CD4-positive, alpha-beta T cell treated with Interleukin-10 for 1 hour (primary cell): ENCODE measurements at places on chromosomes 13 and 19.

- DNase-seq = no peak
These were observed 19.5 kb downstream of the CHERP start for GRCh38 chr19:16522559-16523377.

DNA sequence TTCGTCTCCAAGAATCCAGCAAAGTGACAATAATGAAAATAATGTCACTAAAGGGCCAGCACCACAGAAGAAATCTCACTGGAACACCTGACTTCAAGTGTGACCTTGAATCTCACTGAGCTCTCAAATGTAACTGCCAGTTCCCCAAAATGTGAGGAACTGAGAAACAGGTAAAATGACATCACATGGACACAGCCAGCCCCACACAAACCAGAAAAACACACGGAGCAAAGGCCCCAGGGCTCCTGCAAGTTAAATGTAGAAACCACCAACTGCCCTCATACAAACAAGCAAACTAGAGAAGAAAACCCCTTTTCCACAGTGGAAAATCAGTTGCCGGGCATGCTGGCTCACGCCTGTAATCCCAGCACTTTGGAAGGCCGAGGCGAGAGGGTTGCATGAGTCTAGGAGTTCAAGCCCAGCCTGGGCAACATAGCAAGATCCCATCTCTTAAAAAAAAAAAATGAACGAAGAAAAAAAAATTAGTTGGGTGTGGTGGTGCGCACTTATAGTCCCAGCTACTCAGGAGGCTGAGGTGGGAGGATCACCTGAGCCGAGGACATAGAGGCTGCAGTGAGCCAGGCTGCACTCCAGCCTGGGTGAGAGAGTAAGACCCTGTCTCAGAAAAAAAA is 8.7 kb upstream of the KANK2 start:
- DNase-seq = no peak

GRCh38 chr13:94065741-94066140 is 413.7 kb downstream of the DCT start:
- DNase-seq = no peak

DNA sequence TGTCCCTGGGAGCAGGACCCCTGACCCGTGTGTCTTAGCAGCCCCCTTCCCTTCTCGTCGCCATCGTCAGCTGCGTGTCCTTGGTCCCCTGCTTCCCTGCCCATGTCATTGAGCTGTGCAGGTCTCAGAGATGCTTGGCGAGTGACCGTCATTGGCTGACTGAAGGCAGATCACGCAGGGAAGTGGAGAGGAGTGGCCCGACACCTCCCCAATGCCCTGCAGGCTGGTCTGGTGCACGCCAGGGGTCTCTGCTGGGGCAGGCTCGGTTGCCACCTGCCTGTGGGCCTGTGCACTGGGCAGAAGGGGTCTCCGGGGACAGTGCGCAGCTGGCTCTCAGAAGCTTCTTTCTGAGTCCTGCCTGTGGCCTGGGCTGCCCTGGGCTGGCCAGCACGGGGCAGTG is 6.2 kb downstream of the GNA11 start:
- no peak for DNase-seq

GRCh38 chr13:79406597-79406908 is 498 bp upstream of the RBM26 start:
- no peak for DNase-seq

- peak; percentile 12 for DNase-seq
These were observed 6.0 kb downstream of the CKAP2 start for GRCh38 chr13:52461265-52461664.

DNA sequence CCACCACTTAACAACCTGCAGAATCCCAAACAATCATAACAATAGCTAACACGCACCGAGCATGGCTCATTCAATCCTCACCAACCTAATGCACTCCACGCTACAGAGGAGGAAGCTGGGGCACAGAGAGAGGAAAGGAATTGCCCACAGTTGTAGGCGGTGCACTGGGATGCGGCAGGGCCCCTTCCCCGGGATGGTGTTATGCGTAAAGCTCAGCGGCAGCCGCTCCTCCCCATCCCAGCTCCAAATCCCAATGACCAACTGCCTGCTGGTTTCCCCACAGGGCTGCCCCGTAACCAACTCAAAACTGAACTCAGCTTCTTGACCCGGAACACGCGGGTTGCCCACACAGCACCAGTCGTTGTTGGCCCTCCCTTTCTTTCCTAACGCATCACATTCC is 42.2 kb downstream of the SERP2 start:
- DNase-seq = no peak

GRCh38 chr19:50199259-50199555 is 4.2 kb upstream of the MYH14 start:
- no peak for DNase-seq

GRCh38 chr13:50107205-50107604 is 92.0 kb downstream of the KCNRG start:
- no peak for DNase-seq

DNA sequence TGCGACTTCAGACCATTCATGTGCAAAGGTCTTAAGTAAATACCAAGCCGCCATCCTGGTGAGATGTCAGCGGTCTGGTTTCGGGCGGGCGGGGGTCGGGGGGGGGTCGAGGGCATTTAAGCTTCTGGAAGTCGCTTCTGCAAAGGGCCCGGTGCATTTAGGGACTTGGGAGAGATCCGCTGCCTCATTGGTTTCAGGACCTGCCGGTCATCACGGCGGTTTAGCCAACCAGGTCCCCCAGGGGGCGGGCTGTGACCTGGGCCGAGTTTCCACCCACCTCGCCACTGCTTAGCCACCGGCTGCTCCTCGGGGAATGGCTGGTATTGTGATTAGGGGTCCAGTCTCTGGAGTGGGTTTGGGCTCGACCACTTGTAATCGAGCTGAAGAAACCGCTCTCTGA is 7.8 kb downstream of the ANKLE1 start:
- DNase-seq = peak; percentile 43

GRCh38 chr13:43319617-43320444 is 296.4 kb downstream of the DNAJC15 start:
- no peak for DNase-seq

DNA sequence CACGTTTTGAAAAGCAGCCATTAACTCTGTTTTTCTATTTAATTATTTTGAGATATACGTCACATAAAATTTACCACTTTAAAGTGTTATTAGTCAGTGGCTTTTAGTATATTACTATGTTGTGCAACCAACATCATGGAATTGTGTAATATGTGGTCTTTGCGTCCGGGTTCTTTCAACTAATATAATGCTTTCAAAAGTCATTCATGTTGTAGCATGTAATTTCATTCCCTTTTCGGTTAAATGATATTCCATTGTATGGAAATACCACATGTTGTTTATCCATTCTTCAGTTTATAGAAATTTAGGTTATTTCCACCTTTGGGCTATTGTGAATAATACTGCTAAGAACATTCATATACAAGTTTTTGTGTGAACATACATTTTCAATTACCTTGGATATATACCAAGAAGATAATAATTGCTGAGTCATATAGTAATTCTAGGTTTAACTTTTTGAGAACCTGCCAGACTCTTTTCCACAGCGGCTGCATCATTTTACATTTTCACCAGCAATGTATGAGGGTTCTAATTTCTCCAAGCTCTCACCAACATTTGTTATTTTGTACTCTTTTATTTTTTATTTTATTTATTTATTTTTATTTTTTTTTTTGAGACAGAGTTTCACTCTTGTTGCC is 28.1 kb upstream of the CLDN10 start:
- no peak for DNase-seq

- DNase-seq = no peak
These were observed 12.9 kb downstream of the NACC1 start for GRCh38 chr19:13130886-13131490.

GRCh38 chr19:30305346-30306060 is 66.7 kb upstream of the ZNF536 start:
- DNase-seq = no peak

DNA sequence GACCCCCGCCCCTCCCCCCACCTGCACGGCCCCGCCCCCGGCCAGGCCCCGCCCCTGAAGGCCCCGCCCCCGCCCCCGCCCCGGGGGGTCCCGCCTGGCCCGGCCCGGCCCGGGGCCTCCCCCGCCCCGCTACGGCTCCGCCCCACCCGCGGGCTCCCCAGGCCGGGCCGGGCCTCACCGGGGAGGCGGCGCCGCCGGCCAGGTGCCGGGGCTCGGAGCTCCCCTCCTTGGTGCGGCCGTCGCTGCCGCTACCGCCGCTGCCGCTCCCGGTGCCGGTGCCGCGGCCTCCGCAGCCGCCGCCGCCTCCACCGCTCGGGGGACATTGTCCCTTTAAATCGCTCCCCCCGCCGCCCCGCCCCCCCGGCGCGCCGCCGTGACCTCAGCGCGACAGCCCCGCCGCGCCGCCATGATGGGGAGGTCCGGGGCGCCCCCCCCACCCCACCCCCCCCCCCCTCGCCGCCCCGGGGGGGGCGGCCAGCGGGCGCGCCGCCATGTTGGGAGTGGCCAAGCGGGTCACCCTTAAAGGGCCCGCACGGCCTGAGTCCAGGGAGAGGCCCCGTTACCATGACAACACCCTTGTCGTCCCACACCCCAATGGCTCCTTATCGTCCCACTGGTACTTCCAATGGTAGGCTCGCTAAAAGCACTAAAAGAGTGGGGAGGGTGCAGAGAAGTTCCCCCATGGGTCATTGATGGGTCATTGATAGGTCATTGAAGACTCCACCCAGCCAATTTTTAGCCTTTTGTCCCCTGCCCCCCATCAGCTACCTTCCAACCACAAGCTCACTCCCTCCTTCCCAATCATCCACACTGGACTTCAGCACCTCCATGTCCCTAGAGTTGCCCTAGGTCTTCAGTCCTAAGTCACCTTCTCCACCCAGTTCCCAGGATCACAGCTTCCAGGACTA is at the start of gene WIZ:
Gene WIZ, minus strand, starts transcription at position 337 of the 908 bp plus-strand sequence. CDS start 1,649 bp downstream, outside the sequence.
- DNase-seq = peak; percentile 86

GRCh38 chr19:45234089-45234869 is 10.9 kb downstream of the EXOC3L2 start:
- no peak for DNase-seq

DNA sequence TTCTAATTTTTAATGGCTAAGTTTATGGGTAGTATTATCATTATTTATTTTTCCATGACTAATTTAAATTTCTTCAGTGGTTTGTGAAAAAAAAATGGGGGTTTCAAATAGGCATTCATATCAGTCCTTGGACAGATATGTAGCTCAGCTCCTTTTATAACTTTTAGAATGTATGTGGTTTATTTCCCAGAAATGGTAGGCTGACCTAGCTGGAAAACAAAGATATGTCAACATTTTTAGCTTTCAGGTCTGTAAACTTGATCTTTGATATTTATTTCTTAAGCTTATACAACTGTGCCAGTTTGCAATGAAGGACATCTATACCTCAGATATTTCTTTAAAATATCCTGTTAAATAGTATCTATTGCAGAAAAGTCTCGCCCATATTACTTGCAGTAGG is 1815.5 kb downstream of the SLITRK5 start:
- DNase-seq = no peak

DNA sequence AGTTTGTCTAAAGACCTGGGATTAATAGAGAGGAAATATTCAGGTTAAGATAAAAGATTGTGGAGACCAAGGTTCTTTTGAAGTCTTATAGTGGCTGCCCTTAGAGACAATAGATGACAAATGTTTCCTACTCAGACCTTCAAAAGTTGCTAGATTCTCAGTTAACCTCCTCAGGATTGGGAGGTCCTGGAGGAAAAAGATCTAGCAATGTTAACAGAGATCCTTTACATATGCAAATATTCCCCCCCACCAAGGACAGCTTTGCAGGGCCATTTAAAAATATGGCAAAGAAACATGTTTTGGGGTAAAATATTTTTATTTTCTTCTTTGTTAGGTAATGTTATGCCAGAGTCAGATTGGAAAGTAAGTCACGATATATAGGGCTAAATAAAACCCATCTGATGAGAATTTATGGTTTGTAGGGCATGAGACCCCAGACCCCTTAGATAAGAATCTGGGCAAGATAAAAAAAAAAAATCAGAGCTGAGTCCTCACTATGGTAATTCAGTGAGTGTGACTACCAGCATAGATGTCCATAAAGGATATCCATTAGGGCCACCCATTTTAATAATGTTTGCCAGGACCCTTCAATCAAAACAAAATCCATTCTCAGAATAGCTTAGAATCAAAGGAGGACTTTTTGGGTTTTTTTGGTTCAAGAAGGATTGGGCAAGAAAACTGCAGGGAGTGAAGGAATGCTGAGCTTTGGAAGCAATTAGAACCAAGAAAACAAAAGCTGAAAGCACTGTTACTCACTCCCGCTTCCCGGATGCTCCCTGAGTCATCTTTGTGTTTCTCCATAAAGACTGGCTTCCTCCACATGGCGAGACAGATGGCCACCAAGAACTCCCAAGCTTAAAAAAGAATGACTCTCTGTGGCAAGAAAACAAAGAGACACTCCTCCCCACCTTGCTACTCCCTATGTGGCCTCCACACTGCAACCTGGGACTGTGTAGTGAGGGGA is 28.2 kb downstream of the VSTM1 start:
- no peak for DNase-seq

DNA sequence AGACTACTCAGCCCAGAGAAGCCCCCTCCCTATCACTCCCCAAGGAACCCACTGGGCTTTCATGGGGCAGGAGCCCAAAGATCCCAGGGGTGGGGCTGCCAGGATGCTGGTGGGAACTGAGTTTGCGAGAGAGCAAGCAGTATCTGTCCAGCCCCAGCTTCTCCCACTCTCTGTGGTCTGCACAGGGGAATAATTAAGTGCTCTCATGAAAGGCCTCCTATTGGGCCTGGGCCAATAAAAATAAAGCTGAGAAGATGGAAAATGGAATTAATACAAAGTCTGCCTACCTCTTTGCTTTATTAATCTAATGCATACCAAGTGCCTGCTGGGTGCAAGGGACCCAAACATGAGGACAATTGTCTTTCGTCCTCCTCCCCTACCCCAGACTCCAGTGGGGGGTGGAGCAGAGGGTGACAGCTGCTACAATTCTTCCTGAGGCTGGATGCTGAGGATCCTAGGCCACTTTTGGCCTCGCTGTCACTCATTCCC is 5.4 kb downstream of the DDX39A start:
- DNase-seq = peak; percentile 54

DNA sequence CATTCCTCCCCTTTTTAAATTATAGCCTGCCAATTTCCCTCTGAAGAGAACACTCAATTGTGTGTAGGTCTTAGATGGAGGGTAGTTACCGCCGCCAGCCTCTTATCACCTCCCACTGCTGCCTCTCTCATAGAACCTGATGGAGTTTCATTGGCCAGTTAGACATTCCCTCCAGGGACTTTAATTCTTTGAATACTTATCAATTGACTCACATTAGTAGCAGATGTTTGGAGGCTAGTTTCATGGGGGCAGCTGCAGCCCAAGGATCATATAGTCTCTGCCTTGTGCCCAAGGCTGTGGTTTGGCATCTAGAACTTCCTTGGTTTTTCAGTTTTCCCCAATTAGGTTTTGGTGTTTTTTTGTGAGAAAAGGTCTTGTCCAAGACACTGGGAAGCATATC is 318.9 kb upstream of the HTR2A start:
- DNase-seq = no peak

DNA sequence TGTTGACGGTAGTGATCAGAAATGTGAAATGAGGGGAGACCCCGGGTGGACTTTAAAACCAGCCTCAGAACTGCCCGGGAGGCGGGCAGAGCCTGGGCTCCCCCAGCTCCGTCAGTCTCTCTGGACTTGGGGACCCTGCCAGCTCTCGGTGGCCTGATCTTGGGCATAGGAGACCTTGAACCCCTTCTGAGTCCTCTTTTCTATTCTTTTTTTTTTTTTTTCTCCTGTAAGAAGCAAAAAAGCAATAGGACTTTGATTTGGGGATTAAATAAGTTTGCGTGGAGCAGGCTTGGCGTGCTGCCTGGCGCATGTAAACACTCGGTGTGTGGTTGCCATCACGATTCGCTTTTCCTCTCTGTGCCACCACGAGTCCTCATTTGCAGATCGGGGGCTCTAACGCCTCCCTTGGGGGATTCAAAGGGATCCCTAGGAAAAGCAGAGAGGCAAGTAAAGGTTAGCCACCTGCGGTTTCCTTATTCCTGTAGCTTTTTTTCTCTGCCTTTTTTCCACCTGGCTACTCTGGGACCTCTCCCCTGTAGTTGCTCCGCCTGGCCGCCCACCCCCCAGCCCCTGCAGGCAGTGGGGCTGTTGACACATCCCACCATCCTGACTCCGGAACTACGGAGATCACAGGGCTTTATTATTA is 1.3 kb downstream of the SAFB start:
- peak; percentile 34 for DNase-seq
